ENCODE measurements at places on chromosomes 16 and 17.

- no peak for DNase-seq
These were observed 168.5 kb downstream of the MSI2 start for GRCh38 chr17:57424777-57425188.

- DNase-seq = no peak
These were observed 31.0 kb upstream of the SMPD3 start for GRCh38 chr16:68479271-68479670.

DNA sequence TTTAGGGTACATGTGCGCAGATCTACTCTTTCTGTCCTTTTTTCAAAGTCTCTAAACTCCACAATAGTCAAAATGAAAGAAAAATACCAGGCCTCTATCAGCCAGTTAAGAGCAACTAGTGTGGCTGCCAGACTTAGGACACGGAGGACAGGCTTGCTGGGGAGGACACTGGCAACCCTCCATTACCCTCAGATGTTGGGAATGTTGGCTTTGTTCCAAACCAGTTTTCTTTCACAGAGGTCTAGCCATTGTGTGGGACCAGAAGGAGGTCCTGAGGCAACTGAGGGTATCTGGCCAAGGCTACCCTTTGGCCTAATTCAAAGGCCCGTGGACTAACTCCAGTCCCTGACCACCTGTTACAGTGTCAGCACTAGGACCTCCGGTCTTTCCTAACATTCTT lies 51.2 kb upstream of the MED9 start:
- no peak for DNase-seq

DNA sequence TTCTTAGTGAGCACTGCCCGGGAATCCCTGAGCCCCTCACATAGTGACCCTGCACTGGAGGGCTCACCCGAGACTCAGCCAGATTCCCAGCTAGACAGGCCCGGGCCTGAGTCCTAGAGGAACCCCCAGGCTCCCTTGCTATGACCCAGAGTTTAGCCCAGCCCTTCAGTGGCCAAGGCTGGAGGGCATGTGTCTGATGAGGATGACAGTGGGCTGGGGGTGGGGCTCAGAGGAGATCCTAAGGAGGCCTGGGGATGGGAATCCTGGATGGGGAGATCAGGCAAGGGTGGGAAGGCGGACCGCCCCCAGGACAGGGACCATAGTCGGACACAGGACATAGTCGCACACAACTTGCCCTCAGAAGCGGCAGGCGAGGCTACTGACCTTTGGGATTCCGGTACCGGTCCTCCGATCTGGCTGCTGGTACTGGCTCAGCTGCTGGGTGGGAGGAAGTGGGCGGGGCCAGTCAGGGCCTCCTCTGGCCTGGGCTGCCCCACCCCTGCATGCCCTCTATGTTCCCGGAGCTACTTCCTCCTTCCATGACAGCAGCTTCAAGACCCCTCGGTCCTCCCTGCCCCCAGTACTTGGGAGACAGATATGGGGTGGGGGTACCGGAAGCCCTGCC lies 1.1 kb downstream of the CD79B start:
- DNase-seq = no peak

DNA sequence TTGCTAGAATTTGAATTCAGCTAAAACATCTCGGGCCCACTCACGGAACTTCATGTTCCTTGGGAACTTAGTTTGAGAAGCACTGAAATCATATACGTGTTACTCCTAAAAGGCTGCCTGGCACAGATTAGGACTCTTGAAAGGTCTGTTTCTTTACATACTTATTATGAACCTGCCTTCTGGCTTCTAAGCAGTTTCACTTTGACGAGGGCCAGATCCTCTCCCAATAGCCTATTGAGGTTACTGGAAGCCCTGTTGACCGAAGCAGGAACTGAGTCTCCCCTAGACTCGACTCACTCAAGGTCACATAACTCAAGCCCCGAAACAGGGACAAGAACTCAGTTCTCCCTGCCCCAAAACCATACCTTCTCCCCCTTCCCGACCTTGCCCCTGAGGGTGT lies 121.9 kb upstream of the PLCG2 start:
- no peak for DNase-seq
